Right forelimb (tissue), 1 donor: ENCODE measurements at places on chromosomes 11 and 22.

GRCh38 chr22:46019351-46019750 is 42.4 kb upstream of the WNT7B start:
- DNase-seq: peak; percentile 3

- DNase-seq: no peak
Observed at GRCh38 chr22:44440224-44441160, 57.5 kb downstream of the RTL6 start.

GRCh38 chr11:61896665-61897386 is 5.5 kb upstream of the FADS3 start:
- no peak for DNase-seq

GRCh38 chr11:134781380-134781866 is 369.4 kb upstream of the B3GAT1 start:
- no peak for DNase-seq
